ENCODE measurements at places on chromosomes 7 and 10.

DNA sequence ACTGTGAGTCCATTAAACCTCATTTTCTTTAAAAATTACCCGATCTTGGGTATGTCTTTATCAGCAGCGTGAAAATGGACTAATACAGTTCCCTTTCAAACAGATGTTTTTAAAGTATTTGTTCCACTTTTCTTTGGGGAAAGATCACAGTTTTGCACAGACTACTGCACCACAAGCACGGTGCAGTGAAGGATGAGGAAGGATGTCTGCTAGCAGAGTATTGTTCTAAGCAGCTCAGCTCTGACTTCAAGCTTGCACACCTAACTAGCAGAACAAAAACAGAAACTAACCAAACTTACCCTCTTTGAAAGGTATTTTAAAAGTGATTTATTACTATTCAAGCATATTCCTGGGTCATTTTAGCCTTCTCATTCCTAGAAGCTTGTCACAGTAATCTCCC is 20.0 kb downstream of the THNSL1 start:
- no peak for DNase-seq

DNA sequence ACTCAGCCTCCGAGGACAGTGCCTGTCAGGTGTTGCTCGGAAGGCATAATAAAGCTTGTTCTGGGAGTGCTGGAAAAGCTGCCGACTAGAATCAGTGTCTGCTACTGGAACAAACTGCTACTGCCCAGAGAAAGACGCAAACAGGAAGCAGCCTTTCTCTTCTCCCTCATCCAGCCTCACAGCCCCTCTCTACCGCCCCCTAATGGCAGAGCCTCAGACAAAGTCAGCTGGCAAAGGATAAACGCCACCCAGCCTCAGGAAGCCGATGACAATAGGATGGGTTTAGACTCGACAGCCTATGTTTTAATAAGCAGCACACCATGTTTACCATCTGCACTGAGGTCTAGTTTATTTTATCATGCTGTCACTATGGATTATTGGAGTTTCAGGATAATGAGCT is 169.5 kb upstream of the LYZL1 start:
- DNase-seq, result no peak

DNA sequence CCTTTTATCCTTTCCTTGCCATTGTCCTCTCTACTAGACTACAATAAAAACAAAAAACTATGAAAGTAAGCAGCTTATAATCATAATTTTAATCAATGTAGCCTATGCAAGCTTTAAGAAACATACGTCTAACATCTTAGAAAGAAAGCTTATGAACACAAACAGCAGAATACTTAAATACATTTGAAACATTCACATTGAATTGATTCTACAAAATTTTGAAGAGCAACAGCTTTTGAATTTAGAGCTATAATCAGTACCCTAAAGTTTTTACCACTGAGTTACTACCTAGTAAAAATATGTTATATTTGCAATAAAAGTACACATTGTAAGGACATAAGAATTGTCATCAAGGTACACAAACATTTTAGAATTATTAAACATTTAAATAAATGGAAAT is 7.2 kb downstream of the MEOX2 start:
- no peak for DNase-seq

DNA sequence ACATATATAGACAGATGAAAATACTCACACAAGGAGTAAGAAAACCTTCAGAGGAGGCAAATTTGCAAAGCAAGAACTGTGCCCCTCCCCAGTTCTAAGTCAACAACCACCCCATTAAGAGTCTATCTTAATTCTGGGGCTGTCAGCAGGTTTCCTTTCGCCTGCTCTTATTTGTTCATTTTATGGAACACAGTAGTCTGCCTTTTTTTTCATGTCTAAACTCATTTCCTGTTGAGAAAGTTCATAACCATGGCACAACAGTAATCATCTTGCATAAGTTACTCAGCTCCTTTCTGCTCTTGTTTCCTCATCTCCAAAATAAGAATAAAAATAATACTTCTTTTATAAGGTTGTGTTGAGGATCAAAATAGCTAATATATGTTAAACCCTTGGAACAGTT is 25.8 kb upstream of the AMPH start:
- DNase-seq, result no peak

DNA sequence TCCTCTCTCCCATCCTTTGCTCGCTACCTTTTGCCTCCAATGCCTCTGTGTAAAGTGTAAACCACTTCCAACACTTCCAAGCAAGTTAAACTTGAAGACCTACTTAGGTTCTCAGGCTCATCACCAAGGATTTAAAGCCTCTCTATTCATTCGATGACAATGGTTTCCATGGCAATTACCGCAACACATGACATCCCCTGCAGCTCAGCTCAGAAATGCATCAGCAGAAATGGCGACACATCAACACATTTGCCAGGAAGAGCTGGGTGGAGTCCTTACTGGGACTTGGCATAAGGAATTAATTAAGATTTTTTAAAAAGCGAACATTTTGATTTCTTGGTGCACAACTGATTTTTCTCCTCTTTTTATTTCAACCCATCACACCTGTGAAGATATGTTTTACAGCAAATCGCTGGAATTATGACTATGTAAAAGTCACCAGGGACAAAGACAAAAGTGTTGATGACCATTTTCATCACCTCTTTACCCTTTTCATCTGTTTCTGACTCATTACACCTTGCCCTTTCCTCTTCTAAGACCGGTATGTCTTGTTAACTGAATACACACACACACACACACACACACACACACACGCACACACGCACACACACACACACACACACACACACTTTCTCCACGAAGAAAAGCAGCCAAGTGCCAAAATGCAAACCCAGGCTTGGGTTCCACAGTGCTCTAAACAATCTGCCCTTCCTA is 453.4 kb upstream of the CELF2 start:
- DNase-seq, result no peak

- no peak for DNase-seq
Measured at GRCh38 chr7:4882169-4883032, 1.1 kb downstream of the RADIL start.

DNA sequence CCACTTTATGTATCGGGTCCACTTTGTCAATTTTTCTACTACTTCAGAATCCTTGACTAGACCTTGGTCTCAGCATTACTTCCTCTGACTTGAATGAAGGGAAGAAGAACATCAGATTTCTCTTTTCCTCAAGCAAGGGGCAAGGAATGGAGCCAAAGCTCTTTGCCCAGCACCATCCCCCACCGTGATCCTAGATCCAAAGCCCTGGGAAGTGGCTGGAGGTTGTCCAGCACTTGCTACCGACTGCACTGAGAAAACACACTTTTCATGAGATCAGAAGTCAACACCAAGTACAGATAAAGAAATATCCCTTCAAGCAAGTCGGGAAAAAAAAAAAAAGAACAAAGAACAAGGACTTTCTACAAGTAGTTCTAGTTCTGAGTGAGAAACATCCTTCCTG is 102.1 kb upstream of the DDC start:
- no peak for DNase-seq

GRCh38 chr7:146713934-146714333 is 597.3 kb downstream of the CNTNAP2 start:
- DNase-seq, result no peak

DNA sequence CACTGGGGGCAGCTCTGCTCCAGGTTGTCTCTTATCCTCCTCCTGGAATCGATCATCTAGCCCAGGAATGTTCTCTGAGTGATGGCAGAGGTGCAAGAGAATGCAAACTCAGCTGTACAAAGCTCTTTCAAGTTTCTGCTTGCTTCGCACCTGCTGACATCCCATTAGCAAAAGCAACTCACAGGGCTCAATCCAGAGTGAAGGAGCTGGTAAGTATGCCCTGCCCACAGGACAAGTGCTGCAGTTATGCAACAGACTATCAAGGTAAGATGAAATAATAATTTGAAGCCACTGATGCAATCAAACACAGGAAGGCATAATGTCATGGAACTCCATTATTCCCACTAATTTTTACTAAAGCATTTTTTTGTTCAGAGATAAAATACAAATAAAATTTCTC is 122.2 kb downstream of the GRM3 start:
- no peak for DNase-seq

DNA sequence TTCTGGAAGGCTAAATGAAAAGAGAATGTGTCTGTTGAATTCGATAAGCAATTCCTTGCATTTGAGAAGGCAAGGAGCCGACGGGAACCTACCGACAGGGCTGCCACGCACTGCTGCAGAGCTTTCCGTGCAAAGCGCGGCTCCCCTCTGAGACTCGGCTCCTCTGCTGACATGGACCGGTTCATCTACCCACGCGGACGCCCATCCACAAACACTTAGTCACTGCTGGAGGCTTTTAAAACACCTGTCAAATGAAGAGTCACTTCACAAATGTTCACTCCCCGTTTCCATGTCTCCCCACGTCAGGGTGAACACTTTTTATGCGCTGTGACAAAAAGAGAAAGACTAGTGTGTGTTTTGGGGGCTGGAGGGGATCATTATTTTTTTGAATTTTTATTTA is 32.0 kb downstream of the AMZ1 start:
- no peak for DNase-seq

GRCh38 chr10:30894221-30894620 is 137.4 kb downstream of the ZNF438 start:
- DNase-seq, result no peak
